ENCODE measurements at places on chromosomes 7 and 10. TPM values are rescaled to one million over a fixed set of nuclear protein-coding genes. Genes with fewer than 3 reads are reported as not detected.

DNA sequence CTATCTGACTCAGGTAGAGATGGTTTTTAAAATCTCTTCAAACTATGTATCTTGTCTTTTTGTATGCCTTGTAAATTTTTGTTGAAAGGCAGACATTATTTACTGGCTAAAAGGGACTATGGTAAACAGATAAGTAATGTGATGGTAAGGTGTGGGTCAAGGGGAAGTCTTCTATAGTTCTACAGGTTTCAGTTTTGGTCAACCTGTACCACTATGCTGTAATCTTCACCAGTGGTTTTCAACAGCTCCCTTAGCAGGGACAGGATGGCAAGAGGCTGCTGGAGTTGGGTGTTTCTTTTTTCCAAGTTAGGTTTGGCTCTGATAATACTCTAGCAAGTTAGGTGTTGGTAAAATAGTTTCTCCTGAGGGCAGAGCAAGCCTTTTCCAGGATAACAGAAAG, 32.7 kb upstream of the FZD8 start:
- DNase-seq = no peak

The UCMA gene
- not detected for total RNA-seq

- no peak for DNase-seq
These were observed 171.6 kb downstream of the GALNT17 start for GRCh38 chr7:71303566-71303965.

DNA sequence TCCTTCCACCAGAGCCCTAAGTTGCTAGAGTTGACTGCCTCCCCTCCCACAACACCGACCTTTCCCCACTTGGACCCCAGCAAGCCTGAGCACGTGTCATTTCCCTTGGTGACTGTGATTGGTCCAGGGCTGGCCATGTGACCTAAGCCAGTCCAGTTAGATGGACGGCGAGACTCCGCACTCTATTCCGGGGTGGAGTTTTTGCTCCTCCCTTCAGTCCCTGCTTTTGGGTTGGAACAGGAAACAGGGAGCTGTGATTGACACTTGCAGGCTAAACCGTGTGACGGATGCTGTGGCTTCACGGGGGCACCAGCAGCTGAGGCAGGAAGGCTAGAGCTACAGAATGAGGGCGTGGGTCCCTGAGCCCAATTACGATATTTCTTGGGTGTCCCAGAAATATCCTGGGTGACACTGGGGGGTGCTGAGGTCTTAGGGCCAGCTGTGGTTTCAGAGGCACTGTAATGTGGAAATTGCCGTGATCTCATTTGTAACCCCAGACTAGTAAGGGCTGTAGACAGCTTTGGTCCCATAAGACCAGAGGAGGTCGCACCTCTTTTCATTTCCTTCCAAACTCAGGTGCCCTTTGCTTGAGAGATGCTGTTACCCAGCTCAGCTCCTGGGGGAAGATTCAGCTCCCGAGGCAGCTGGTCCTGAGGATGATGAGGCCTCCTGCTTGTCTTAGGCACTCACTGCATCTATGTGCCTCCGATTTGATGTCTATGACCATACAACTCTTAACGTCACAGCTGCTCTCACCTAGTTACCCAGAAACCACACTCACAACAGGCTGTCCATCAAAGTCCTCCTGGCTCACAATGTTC, 102.7 kb upstream of the NPTX2 start:
- DNase-seq = no peak

DNA sequence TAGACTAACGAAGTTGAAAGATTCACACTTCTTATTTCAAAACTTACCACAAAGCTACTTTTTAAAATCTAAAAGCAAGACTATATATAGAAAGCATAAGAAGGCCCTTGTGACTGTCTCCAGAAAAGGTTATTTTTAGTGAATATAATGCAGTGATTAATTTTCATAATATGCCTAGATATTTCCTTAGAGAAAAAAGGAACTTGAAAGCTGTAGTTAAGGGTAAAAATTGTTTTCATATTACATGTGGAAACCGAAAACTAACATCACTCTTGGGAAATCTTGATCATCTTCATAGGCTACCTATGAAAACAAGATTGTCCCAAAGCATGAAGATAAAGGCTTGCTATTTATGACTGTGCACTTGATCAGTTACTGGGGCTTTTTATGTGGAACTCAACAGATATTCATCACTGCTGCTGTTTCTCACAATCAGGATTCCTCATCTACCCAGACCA, 223.2 kb downstream of the SH2D4B start:
- no peak for DNase-seq

The HOXA6 gene
- total RNA-seq = 3.6 TPM

DNA sequence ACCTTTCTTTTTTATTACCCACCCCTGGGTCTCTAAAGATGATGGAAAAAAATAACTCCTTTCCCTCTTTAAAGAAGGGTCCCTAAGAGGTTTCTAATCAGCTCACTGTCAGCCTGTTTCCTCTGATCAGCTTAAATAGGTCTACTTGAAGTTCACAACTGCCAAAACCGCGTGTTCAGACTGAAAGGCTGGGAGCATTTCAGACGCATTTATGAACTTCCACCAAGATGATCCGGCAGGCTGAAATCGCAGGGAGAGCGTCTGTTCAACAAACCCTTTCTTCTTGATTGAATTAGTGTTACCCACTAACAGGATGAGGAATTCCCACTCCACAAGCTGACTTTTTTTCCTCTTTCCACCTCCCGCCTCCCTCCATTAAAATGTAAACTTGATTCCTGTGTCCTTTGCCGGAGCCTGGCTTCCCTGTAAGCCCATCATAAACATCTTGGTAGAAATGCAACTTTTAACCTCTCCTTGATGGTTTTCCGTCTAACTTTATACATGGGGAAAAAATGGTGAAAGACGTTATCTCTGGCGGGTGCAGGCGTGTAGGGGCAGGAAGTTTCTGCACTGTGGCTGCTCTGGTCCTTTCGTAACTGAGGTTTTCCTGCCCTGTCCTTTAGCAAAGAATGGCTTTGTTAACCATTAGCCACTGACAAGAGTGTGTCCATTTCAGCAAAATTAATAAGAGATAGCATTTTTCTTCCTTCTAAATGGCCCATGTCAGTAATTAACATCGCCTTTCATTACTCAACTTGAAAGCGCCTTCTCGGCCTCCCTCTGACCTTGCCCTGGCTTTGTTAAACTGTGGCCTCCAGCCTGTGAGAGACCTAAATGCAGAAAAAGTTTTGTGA, 130.7 kb downstream of the BAMBI start:
- peak; percentile 32 for DNase-seq

The ABCC2 gene
- total RNA-seq = 0.66 TPM

The SPRN gene
- under 0.01 TPM for total RNA-seq

DNA sequence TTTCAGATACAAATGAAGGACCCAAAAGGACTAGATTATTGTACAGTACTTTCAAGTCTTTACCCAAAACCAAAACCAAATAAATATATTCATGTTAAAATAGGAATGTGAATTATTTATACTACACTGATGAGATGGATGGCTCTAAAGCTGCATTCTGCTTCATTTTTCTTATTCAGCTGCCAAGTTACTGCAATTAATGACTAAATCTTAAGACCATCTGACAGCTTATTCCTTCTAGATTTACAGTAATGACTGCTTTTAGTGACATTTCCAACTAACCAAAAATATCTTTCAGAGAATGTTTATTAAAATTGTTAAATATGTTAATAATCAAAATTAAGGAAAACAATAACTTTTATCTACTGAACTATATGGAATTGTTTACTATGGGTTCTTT, 20.9 kb downstream of the ENKUR start:
- DNase-seq = no peak

The CALHM2 gene
- 35.8 TPM for total RNA-seq

The PTN gene
- total RNA-seq = 13.9 TPM

DNA sequence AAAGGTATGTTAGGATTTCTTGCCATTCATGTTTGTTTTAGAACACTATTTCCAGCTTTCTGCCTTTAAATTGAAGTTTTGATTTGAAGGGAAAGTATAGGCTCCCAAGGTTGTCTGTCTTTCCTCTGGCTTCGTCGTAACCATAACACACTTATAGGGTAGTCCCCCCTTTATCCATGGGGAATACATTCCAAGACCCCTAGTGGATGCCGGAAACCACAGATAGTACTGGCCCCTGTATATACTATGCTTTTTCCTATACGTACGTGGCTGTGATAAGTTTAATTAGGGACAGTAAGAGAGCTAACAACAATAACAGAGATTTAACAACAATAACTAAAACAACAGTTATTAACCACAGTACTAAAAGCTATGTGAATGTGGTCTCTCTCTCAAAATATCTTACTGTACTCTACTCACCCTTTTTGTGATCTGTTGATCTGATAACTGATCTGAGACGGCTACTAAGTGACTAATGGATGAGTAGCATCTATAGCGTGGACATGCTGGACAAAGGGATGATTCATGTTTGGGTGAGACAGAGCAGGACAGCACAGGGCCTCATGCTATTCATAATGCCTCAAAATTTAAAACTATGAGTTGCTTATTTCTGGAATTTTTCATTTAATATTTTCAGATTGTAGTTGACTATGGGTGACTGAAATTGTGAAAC, 273.1 kb downstream of the AUTS2 start:
- DNase-seq = peak; percentile 94

GRCh38 chr10:96896884-96897589, 64.9 kb downstream of the LCOR start:
- peak; percentile 15 for DNase-seq

The TAS2R4 gene
- total RNA-seq = 1.5 TPM

The PNLIPRP2 gene
- total RNA-seq = not detected

DNA sequence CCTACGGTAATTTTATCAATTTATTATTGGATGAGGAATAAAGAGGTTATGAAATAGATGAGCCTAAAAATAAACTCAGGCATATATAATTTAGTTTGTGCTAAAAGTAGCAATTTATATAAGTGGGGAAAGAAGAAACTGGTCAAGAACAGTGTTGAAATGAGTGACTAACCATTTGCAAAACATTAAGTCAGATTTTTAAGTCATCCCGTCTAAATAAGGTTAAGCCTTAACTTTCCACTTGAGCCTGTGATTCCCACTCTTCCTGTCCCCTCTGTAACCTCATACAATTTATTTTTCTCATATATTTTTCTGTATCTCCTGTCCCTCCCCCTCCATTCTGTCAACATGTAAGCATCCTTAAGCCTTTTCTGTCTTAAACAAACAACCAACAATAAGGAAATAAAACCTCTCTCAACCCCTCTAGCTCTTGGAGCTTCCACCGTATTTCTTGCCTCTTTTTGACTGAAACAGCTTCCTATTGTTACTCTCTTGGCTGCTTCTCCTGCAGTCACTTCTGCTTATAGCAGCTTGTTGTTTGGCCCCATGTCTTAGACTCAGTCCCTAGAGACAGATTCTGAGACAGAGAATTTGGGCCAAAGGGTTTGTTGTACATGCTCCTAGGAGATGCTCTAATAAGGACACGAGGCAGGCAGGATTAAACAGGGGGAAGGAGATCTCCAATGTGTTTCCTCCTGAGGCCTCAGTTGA, 109.7 kb downstream of the GNAI1 start:
- DNase-seq = peak; percentile 38

The SUN3 gene
- not detected for total RNA-seq

The C10orf105 gene
- under 0.01 TPM for total RNA-seq

GRCh38 chr10:78148961-78149612, 115.4 kb downstream of the RPS24 start:
- DNase-seq = peak; percentile 11

The MYO3A gene
- not detected for total RNA-seq

- DNase-seq = no peak
These were observed 622.3 kb downstream of the SUGCT start for GRCh38 chr7:40757109-40757508.

GRCh38 chr7:31104361-31105255, 52.5 kb downstream of the ADCYAP1R1 start:
- DNase-seq = no peak

- peak; percentile 79 for DNase-seq
These were observed 15.5 kb downstream of the ARHGAP12 start for GRCh38 chr10:31912898-31913850.

The SPDYE8 gene
- not detected for total RNA-seq

The IGFBP1 gene
- not detected for total RNA-seq

DNA sequence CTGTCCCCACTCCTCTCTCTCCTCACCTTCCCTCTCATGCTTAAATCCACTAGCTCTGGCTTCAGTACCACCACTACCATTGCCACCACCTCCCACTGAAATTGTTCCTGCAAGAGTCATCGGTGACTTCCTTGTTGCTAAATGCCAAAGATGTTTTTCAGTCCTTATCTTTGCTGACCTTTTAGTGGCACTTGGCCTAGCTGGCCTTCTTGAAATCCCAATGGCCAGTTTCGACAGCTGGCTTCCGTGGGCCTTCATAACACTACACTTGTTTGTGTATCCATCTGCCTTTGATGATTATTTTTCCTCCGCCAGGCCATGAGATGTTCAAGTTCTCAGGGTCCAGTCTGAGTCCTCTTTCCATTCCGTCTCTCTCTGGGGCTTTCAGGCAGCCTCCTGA, 118.2 kb upstream of the NANOS1 start:
- peak; percentile 69 for DNase-seq

DNA sequence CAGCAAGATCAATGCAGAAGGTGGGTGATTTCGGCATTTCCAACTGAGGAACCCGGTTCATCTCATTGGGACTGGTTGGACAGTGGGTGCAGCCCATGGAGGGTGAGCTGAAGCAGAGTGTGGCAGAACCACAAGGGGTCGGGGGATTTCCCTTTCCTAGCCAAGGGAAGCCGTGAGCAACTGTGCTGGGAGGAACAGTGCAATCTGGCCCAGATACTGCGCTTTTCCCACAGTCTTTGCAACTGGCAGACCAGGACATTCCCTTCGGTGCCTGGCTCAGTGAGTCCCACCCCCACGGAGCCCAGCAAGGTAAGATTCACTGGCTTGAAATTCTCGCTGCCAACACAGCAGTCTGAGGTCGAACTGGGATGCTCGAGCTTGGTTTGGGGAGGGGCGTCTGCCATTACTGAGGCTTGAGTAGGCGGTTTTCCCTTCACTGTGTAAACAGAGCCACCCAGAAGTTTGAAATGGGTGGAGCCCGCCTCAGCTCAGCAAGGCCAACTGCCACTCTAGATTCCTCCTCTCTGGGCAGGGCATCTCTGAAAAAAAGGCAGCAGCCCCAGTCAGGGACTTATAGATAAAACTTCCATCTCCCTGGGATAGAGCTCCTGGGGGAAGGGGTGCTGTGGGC, 58.6 kb upstream of the SLC26A5 start:
- DNase-seq = no peak

DNA sequence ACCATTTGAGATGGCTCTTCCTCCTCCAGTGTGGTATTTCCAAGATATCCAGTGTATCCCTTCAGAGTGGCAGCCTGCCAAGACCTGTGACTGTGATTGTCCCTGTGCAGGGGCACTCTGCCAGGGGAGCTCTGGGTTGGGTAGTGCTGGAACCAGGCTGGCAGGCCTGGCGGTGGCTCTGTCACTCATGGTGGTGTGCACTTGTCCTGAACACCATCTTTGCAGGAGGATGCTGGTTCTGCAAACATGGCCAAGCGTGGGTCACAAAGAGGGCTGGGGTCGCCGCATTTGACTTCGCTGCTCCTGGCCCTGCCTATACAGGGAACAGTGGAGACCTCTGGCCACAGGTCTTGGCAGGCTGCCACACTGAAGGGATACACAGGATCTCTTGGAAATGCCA, 205.2 kb downstream of the PRPF18 start:
- no peak for DNase-seq

GRCh38 chr7:93043385-93043985, 74.3 kb downstream of the SAMD9 start:
- DNase-seq = peak; percentile 73

GRCh38 chr10:69912589-69912988, 110.9 kb downstream of the COL13A1 start:
- no peak for DNase-seq
